ENCODE measurements at places on chromosomes 1 and 21.

- H3K4me3 ChIP-seq = no peak overlapping the region
- DNase-seq = no peak
- no peaks in the 10 kb centered on the region for H3K36me3 ChIP-seq
- no peak overlapping the region for H3K27ac ChIP-seq
- H3K4me1 ChIP-seq = peaks cover 8% of the 10 kb centered on the region
Observed at GRCh38 chr1:81410941-81411340, 389.8 kb upstream of the ADGRL2 start.

- H3K4me1 ChIP-seq = peaks cover 5% of the 10 kb centered on the region
- H3K4me3 ChIP-seq = no peak overlapping the region
- H3K36me3 ChIP-seq = peaks cover 41% of the 10 kb centered on the region
- no peak for DNase-seq
Observed at GRCh38 chr21:44847261-44848056, 26.0 kb downstream of the PTTG1IP start.

GRCh38 chr1:42504535-42505128, 41.5 kb downstream of the CCDC30 start:
- H3K4me1 ChIP-seq = no peaks in the 10 kb centered on the region
- no peaks in the 10 kb centered on the region for H3K27me3 ChIP-seq
- DNase-seq = no peak
- H3K36me3 ChIP-seq = peaks cover 8% of the 10 kb centered on the region

GRCh38 chr1:12769976-12770505, 3.5 kb upstream of the PRAMEF12 start:
- no peak for DNase-seq
- no peaks in the 10 kb centered on the region for H3K27me3 ChIP-seq
- no peak overlapping the region for H3K4me3 ChIP-seq
- no peaks in the 10 kb centered on the region for H3K36me3 ChIP-seq
- no peaks in the 10 kb centered on the region for H3K4me1 ChIP-seq

GRCh38 chr1:205693421-205693991, 13.2 kb upstream of the SLC45A3 start:
- no peak overlapping the region for H3K27ac ChIP-seq
- H3K4me1 ChIP-seq = no peaks in the 10 kb centered on the region
- no peaks in the 10 kb centered on the region for H3K36me3 ChIP-seq
- H3K27me3 ChIP-seq = no peaks in the 10 kb centered on the region
- DNase-seq = no peak

- no peak overlapping the region for H3K4me3 ChIP-seq
- H3K36me3 ChIP-seq = no peaks in the 10 kb centered on the region
- H3K27ac ChIP-seq = peak overlapping the region; percentile 46
- no peaks in the 10 kb centered on the region for H3K4me1 ChIP-seq
- H3K27me3 ChIP-seq = no peaks in the 10 kb centered on the region
Observed at GRCh38 chr1:13948396-13948795, 248.4 kb downstream of the PRDM2 start.
